ENCODE measurements at places on chromosomes 3 and 15.

- DNase-seq: no peak
Measured at GRCh38 chr3:186871403-186871924, 29.0 kb downstream of the ADIPOQ start.

- no peak for DNase-seq
Measured at GRCh38 chr3:58065700-58066167, 57.5 kb downstream of the FLNB start.

DNA sequence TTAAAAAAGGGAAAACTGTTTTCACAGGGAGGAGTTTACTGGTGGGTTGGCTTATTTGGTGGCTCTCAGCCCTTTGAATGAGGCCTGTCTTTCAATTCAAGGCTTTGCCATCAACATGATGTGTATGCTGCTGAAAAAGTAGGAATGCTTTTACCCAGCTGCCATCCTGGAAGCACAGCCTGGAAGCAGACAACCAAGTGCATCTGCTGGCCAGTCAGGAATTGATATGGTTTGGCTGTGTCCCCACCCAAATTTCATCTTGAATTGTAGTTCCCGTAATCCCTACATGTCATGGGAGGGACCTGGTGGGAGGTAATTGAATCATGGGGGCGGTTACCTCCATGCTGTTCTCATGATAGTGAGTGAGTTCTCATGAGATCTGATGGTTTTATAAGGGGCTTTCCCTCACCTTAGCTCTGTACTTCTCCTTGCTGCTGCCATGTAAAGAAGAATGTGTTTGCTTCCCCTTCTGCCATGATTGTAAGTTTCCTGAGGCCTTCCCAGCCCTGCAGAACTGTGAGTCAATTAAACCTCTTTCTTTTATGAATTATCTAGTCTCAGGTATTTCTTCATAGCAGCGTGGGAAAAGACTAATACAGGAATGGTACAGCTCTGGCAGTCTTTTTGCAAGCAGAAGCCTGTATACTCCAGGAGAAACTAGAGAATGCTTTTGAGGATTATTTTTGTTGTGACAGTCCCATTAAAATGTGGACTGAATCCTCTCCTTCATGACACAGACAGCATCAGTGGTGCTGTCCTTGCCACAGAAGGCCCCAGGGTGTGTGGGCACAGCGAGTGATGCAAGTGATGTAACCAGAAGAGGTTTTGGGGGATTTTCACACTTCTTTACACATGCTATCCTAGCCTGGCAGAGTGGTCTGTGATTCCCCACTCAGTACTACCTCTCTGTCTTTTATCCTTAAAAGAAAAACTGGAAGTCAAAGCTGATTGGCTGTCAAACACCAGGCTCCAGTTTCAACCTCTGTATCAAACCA is 20.0 kb downstream of the PLCL2 start:
- no peak for DNase-seq

DNA sequence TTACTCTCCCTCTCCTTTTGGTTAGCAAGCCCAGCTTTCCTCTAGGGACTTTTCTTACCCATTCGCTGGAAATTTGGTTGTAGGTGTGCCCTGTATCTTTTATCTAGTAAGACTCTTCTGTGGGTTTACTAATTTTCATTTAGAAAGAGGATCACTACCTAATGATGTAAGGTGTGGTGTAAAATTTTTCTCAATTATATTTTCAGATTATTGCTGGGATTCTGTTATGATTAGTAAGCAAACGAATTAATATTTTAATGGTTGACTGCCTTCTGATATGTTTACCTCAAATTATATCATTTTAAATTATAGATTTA is 28.5 kb downstream of the PLCL2 start:
- DNase-seq: no peak

GRCh38 chr15:33344530-33344929 is 33.8 kb downstream of the RYR3 start:
- no peak for DNase-seq

DNA sequence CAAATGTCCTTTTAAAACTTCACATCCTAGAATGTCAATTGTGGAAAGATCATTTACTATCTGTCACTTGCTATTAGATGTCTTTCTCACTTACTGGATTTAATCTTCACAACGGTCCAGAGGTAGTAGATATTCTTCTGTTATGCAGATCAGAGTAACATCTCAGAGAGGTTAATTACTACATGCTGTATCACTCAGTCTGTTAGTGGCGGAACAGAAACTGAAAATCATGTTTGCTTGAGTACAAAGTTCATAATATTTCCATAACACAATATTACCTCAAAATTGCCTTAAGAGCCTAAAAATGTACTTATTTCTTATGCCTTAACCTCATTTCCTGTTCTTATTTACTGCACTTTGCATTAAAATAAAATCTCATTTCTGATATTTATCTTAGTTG is 28.6 kb upstream of the GPR149 start:
- no peak for DNase-seq

- DNase-seq: no peak
Measured at GRCh38 chr3:28590860-28591259, 242.2 kb upstream of the AZI2 start.

DNA sequence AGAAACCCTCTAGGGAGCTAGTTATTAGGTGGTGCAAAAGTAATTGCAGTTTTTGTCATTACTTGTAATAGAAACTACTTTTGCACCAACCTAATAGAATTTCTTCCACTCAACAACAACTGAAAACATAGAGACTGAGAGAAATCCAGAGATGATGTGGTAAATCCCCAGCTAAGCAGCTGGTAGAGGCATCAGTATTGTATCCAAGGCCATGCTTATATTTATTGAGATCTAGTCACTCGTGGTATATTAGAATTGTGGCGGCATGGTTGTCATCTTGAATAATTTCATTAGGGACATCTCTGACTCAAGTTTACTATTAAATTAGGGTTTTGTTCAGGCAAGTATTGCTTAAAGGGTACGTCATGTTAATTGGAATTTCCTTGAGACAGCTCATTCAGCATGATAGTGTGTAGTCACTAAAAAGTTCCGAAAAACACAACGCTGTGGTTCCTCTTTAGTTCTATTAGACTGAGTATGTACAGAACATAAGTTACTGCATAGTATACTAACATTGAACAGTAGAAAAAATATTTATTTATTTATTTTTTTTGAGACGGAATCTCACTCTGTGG is 35.3 kb downstream of the PAK2 start:
- peak; percentile 53 for DNase-seq

- peak; percentile 53 for DNase-seq
Measured at GRCh38 chr3:138509586-138509985, 75.2 kb downstream of the ESYT3 start.

DNA sequence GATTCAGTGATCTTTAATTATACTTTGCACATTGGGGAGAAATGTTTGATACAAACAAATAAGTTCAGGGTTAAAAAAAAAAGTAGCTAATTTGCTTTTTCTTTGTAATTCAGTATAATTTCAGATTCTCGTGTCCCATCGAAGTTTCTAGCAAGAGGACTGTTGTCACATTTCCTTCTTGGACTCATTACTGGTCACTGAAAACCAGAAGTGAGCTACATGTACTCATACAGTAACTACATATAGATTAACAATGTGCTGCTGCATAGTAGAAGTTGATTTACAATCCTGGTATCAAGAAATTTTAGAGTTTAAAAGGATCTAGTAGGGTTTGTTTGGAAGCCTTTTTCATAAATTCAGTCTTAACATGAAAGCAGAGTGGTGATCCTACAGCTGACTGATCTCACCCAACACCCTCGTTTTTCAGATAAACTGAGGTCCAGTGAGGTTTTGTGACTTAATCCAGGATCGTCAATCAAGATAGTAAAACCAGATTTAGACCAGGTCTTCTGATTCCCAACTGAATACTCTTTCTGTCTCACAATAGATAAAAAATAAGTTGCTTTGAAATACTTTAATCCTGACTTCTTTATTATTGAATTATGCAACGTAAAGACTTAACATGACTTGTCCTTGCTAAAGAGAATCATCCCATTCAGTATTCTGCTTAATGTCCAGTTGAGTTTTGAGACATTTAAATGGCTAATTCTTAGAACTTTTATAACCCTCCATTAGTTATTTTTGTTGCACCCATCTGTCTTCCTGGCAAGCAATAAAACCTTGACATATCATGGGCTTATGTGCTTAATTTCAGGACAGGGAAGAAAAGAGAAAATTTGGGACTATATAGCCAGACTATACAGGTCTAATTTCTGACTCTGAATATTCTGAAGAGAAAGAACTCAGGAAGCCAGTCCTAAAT is 2.8 kb downstream of the SEC62 start:
- no peak for DNase-seq

DNA sequence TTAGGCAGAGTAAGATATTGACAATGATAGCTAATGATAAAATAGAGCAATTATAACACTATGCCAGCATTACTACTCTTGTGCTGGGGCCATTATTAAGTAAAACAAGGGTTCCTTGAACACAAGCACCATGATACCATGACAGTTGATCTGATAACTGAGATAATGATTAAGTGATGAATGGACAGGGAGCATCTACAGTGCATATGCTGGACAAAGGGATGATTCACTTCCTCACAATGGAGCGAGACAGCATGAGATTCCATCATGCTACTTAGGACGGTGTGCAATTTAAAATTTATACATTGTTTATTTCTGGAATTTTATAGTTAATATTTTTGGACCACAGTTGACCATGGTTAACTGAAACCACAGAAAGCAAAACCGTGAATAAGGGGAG is 156.6 kb downstream of the FHIT start:
- DNase-seq: no peak

GRCh38 chr3:132432639-132433038 is 15.3 kb downstream of the DNAJC13 start:
- DNase-seq: peak; percentile 90

DNA sequence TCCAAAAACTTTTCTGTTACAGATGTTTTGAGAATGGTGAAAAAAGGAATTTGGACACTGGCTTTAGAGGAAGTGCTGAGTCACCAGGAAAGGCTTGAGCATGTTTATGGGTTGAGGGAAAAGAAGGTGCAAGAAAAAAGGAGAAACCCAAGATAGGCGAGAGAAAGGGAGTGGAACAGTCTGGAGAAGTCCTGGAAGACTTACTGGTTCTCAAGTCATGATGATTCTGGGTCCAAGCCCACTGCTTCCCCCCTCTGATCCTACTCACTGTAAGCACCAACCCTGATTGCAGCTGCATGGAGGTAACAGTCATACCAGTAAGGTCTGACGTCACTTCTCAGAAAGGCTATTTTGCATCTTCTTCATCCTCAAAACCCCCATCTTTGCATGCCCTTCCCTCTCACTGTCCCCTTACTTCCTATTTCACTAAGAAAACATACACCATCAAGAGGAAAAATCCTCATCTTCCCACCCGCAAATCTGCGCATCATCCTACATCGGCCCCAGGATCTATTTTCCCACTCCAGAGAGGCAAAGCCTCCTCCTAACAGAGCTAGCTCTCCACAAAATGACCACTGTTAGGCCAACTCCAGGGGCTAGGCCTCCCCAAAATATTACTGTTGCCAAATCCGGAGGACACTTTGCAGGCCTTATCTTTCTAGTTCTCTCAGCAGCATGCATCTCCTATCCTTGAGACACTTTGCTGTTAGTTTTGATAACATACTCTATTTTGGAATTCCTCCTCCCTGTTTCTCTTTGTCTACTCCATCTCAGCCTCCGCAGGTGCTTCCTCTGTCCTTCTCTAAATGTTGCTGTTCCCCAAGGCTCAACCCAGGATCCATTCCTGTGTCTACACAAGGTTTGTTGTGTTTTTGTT is 3.2 kb upstream of the ATP13A3 start:
- peak; percentile 41 for DNase-seq

DNA sequence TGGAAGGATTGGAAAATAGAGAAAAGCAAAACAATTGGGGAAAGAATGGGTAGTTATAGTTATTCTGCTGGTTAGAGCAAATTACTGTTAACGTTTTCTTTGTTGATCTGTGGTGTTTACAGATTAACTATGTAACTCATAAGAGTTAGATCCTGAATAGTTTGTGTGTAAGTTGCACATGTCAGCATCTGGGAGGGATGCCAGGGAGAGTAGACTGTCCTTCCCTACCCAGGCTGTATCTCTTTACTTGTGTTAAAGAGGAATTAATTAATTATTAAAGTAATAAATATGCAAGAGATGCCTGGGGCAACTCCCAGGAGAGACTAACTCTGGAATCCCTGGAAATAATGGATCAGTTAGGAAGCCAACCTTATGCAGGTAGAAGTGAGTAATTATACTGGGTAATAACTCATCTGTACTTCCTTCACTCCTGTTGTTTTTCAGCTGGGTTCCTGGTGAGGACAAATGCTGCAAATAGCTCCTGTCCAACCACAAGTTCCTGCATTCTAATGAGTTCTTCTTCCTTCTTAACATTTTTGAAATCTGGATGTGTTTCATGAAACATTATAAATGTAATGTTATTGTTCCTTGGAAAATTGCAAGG is 18.9 kb downstream of the GHRL start:
- DNase-seq: peak; percentile 55

DNA sequence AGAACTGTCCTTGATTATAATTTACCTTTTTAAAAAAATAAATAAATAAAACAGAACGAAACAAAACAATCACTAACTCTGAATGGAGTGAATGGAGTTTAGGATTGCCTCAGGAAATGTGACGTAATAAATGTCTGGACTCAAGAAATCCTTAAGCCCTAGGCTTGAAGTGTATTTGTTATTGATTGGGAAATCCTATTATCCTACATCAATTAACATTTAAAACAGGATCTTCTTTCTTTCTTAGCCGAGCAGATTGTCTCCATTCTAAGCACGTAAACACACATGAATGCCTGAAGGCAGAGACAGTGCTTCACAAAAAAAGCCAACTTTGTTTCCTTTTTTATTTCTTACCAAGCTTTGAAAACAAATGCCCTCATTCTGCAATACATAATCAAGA is 33.4 kb downstream of the KAT2B start:
- DNase-seq: peak; percentile 34

DNA sequence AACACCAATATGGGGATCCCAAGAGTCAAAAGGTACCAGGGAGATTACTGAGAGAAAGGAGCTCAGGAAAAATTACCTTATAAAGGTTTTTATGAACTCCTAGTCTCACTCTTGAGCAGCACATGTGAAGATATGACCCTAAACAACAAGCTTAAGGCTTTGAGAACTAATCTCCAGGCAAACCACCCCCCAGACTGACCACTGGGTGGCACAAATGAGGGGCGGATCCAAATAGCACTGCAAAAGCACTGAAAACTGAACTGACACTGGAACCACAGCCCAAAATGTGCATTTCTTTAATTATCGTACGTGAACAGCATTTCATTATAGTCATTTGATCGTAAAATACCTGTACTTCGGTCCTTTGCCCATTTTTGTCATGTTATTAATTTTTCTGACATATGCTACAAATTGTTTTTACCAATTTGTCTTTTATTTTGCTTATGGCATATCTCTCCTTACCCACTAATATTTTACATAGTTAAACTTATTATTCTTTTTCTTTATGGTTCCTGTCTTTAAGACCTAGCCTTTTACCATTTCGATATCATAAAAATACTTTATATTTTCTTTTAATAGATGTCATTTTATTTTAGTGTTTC is 31.5 kb upstream of the TFDP2 start:
- DNase-seq: peak; percentile 41

- no peak for DNase-seq
Measured at GRCh38 chr3:187641320-187642016, 28.7 kb downstream of the SST start.

GRCh38 chr15:85388566-85389305 is 8.3 kb downstream of the AKAP13 start:
- DNase-seq: peak; percentile 28

GRCh38 chr3:72210261-72210660 is 425.3 kb upstream of the PROK2 start:
- no peak for DNase-seq

- DNase-seq: no peak
Measured at GRCh38 chr15:93200081-93200836, 111.2 kb upstream of the RGMA start.

GRCh38 chr3:44055951-44056350 is 185.7 kb upstream of the TOPAZ1 start:
- DNase-seq: no peak

GRCh38 chr3:27200721-27201489 is 168.3 kb downstream of the NEK10 start:
- no peak for DNase-seq
